Activated CD8-positive, alpha-beta memory T cell treated with anti-CD3 and anti-CD28 coated beads, Interleukin-2, amount 50 U/mL, for 4 hours (primary cell): ENCODE measurements at places on chromosomes 13 and 19.
A peak's percentile ranks its signal among the peaks of the same experiment; 100 is the strongest.

GRCh38 chr19:34408411-34408810 is 4.2 kb downstream of the PDCD2L start:
- no peak for DNase-seq

DNA sequence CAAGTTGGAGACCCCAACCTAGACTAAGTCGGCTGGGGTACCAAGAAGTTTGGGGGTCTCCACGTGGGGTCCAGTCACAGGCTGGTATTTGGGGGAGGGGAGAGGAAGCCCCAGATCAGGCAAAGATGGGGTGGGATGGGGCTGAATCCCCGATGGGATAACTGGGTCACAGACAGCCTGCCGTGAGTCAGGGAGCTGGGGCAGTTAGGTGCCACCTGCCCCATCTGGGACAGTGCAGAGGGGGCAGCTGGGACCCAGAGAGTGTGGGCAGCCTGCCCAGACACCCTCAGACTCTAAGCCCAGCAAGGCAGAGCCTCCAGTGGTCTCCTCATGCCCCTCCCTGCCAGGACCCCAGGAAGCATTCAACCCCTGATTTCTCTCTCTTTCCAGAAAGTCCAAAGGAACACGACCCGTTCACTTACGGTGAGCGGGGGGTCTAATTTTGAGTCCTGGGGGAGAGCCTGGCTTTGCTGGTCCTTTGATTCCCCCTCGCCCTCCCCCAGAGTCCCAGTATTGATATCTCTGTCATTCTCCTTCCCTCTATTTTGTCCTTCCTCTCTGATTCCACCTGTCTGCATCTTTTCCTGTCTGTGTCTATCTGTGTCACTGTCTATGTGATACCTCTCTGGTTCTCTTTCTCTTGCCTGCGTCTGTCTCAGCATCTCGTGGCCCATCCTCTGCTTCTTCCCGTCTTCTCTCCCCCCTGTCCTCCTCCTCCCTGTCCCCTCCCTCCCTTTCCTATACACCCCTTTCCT is 1.8 kb downstream of the FXYD1 start:
- no peak for DNase-seq

- DNase-seq: no peak
These were observed 31.9 kb downstream of the PTPRS start for GRCh38 chr19:5308451-5309437.

DNA sequence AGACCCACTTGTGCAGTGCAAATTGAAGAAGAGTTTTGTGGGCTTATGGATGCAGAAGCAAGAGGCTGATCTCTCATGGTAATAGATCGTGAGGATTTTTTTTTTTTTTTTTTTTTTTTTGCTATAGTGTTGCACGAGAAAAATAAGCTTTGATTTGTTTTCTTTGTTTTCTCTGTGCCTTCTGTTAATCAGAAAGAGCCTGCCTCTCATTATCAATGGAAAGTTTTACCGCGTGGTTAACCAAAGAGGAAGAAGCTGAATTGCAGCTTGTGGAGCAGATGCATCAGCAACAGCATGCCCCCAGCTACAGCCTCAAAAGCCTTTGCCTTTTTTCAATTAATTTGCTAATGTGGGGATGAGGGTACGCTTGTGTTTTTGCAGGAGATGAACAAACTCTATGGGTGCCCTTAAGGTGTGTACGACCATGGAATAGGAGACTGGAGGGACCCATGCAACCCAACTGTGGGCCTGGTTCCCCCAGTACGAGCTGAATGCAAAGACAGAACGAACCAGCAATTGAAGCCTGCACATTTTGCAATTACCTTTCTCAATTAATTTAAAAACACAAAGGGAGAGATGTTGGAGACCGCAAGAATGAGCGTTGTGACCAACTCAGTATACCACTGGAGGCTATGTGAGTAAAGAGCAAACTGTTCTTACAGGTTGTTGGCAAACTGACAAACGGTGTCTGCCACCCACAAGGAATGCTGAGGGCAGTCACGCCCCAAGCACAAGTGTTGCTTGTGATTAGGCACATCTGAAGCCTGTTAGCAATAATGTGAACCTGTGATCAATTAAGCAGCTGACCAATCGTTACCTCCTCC is 58.6 kb upstream of the SPRY2 start:
- no peak for DNase-seq

GRCh38 chr19:1181606-1182005 is 7.5 kb upstream of the SBNO2 start:
- DNase-seq: no peak

DNA sequence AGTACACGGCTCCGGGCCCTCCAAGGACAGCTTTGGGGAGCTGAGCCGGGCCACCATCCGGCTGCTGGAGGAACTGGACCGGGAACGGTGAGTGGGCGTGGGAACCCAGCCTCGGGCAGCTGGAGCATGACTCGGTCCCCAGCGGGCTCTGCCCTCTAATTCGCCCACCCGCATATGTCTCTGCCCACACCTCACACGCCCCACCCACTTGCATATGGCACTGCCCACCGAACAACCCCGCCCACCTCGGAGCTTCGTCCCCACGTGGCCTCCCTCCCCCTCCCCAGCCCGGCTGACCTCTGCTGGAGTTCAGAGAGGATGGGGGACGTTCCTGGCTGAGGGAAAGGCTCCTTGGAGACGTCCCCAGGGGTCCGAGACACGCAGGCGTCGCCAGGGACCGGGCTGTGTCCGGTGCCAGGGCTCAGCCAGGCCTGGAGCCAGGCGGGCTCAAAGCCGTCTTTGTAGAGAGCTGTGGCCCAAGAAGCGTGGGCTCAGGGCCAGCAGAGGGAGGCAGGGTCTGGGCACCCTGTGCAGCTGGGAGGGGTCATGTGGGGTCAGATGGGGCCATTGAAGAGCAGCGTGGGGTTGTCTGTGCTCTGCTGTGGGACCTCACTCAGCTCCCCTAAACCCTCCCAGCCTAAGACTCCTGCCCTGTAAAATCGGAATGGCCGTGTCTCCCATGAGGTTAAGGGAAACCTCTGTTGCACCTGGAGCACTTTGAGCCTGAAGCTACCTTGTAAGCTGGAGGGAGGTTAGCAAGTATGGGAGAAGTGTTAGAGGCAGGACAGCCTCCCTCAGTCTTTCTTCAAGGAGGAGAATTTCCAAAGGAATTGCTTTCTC is 3.8 kb downstream of the APC2 start:
- DNase-seq: no peak

DNA sequence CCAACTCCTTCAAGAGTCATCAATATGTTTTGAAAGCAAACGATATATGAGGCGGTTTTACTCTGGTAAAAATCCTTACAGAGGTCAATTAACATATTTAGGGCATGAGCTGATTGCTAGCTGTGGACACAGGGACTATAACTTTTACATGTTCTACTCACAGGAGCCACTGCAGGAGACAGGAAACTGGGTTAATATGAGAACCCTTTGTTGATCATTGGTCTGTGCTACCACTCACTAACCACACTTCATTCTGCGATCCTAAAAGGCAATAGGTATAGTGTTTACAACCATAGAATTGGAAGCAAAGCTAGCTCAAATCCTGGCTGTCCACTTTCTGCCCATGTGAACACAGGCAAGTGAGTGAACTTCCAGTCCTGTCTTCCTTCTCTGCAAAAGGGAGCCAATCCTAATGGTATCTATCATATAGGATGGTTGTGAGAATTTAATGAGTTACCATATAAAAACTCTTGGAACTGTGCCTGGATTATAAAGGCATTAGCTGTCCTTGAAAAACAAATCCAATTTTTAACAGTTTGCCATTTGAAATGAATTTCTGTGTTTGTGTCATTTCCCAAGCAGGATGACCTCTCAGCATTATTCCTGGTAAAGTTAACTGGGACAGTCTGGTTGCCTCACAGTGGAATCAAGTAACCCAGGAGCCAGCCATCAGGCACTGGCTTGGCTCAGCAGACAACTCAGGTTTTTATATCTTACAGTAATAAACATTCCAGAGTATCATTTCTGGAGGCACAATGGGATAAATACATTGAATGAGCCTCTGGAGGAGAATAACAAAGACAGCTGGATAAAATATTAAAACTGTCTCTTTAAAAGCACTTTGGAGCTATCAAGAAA is 29.8 kb upstream of the RAP2A start:
- no peak for DNase-seq

DNA sequence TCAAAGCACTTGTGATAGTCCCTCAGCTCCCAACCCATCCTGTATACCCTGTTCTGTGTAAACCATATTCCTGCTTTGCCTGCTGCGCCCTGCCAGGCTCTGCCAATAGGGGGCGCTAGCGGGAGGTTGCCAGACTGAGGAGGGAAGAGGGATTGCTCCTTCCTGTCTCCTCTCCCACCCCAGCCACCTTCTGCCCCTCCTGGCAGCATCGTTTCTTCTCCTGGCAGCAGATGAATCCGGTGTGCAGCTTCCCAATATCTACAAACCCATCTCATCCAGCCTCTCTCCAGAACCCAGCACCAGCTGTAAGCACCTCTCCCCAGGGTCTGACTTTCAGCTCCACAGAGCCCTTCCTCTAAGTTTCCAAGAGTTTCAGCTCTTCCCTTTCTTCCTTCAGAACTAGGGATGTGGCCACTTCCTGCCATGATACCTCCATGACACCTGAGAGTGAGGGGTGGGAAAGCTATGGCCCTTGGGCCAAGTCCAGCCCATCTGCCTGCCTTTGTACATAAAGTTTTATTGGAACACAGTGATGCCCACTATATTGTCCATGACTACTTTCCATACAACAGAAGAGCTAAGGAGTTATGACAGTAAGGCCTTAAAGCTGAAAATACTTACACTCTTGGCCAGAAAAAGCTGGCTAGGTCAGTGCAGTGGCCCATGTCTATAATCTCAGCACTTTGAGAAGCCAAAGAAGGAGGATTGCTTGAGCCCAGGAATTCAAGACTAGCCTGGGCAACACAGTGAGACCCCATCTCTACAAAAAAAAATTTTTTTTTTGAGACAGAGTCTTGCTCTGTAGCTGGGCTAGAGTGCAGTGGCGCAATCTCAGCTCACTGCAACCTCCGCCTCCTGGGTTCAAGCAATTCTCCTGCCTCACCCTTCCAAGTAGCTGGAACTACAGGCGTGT is 34.5 kb upstream of the ATP1A3 start:
- DNase-seq: no peak

- DNase-seq: no peak
These were observed 32.2 kb upstream of the DOCK9 start for GRCh38 chr13:99009987-99010551.

DNA sequence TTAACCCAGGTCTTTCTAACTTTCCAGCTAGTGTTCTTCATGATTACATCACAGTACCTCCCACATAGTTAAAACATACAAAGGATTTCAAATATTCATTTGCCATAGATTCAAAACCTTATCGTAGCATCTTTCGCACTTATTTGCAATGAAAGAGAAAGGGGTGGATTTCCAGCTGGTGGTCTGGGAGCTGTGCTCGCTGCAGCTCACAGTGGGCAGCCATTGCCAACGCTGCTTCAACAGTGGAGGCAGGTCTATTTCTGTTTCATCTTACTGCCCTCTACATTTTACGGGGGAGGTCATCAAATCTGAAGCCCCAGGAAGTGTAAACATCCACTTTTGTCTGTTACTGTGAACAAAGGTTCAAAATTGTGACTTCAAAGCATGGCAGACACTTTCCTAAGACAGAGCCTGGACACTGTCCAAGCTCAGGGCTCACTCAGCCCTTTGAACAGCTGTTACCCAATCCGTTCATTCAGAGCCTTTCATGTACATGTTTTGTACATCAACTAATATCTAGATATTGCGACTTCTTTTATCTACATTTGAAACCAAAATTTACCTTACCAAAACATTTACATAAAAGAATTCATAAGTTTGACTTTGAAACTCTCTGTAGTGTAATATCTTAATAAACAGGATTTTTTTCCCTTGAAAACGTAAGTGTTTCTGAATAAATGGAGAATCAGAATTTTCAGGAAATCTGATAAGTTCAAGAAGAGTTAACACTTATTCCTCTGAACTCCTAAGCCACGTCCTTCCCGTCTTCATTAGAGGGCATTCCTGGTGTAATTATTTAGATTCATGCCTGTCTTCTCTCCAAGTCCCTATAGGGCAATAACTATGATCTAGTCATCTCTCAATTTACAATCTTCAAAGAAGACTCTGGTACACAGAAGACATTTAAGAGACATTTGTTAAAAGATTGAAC is 25.1 kb downstream of the STARD13 start:
- no peak for DNase-seq

- DNase-seq: no peak
These were observed 7.0 kb downstream of the ARMC6 start for GRCh38 chr19:19040417-19040816.

GRCh38 chr13:33127009-33127551 is 110.9 kb downstream of the KL start:
- no peak for DNase-seq

GRCh38 chr13:80939581-80939980 is 598.7 kb upstream of the SPRY2 start:
- DNase-seq: no peak

DNA sequence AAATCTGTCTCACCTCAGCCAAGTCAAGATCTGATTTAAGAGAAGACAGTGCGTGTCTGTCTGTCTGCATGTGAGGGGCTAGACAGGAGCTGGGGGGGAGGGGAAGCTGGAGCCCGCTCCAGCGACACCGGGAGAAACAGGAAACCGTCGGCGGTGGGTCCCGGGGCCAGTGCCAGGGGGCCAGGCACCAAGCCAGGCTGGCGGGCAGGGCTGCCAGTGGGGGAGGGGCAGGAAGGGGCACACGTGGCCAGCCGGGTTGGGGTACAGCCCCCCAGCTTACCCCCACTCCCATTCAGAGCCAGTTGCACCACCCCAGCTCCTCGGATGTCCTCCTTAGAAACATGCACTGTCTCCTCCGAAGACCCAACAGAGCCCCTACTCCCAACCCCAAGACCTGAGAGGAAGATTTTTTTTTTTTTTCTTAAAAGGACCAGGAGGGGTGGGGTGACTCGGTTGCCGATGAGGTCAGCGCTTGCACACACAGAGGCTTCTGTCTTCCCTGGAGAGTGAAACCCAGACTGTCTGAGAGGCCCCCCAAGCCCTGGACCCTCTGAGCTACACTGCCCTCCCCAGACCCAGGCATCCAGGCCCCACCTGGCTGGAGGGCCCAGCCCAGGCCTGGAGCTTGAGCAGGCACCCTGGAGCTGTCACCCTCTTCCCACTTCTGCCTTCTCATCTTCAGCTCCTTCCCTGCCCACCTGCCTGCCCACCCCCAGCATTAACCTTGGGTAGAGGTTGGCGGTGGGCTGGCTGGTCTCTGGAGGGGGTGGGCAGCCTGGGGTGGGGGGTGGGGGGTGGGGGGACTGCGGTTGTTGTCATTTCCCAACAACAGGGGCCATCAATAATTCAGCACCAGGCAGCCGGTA is 4.0 kb downstream of the ERF start:
- no peak for DNase-seq

- DNase-seq: no peak
These were observed 674 bp upstream of the FBXL12 start for GRCh38 chr19:9819596-9819909.

DNA sequence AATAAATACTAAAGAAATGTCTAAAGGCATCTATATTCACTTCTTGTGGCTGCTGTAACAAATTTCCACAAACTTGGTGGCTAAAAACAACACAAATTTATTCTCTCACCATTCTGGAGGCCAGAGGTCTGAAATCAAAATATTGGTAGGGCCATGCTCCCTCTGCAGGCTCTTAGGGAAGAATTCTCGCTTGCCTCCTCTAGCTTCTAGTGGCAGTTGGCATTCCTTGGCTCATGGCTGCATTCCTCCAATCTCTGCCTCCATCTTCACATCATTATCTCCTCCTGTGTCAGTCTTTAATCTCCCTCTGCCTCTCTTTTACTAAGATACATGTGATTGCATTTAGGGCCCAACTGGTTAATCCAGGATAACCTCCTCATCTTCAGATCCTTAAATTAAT is 54.1 kb upstream of the RFXAP start:
- no peak for DNase-seq

GRCh38 chr19:54201980-54202379 is 1.3 kb downstream of the RPS9 start:
- DNase-seq: no peak

- peak; percentile 63 for DNase-seq
These were observed 6.8 kb upstream of the ECH1 start for GRCh38 chr19:38838208-38838985.

GRCh38 chr13:113489171-113489548 is 1.4 kb downstream of the DCUN1D2 start:
- no peak for DNase-seq
